Stimulated activated CD4-positive, alpha-beta T cell treated with anti-CD3 and anti-CD28 coated beads, Interleukin-12 subunit alpha, Interleukin-12 subunit beta, amount 100 ng/mL, for 48 hours (primary cell): ENCODE measurements at places on chromosomes 1 and 21.

GRCh38 chr1:231322880-231323530 is 14.6 kb downstream of the EXOC8 start:
- no peak for DNase-seq

- no peak for DNase-seq
These were observed 83.5 kb downstream of the MAN1C1 start for GRCh38 chr1:25700144-25700523.

- DNase-seq = no peak
These were observed 24.2 kb downstream of the MTARC1 start for GRCh38 chr1:220810963-220811362.

- DNase-seq = no peak
These were observed 23.3 kb downstream of the ALPL start for GRCh38 chr1:21532496-21532895.

GRCh38 chr21:14382486-14382834 is 486 bp downstream of the HSPA13 start:
- peak; percentile 24 for DNase-seq

- no peak for DNase-seq
These were observed 302.8 kb upstream of the ADAMTS5 start for GRCh38 chr21:27269644-27270043.

- no peak for DNase-seq
These were observed 400.0 kb upstream of the TMPRSS15 start for GRCh38 chr21:18803624-18804023.

- DNase-seq = no peak
These were observed 1.9 kb upstream of the AK5 start for GRCh38 chr1:77279929-77280328.

DNA sequence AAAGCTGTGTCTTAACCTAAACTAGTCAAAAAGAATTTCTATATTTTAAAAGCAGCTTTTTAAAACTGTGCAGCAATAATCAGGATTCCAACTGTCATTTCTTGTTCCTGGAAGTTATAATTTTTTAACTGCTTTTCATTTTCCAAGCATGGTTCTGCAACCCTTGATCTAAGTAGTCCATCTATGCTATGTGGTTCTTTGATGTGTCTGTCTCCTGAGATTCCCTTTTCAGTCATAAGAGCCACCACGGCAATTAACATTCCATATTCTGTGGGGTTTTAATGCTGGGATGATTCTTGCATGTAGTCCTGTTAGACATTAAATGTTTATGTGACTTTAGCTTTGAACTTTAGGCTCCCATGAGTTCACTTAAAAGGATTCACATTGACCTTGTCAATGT is 220.4 kb downstream of the TPR start:
- no peak for DNase-seq

DNA sequence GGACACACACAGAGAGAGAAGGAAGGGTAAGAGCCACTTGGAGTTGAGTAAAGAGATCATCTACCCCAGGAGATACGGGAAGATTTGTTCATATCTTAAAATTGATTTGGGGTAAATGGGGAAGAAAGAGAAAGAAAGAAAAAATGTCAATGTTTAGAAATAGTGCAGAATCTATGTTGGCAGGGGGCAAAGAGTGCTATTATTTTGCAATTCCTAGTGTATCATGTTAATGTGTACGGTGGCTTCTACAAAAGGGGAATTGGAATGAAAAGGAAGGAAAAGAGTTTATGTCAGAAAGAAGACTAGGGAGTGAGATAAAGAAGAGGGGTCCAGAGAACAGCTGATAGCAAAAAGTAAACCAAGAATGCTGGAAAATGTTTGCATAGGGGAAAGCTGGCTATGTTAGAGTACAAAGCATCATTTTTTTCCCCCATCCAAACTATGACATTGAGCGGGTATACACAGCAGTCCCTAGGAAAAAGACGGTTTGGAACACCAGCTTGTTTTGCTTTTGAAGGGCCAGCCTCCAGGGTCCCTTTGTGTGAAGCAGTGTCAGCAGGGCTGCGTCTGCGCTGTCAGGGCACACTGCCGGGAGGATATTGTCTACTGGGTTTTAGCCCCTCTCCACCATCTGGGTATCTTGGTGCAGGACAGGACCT is 10.8 kb downstream of the LRRC8D start:
- DNase-seq = no peak

DNA sequence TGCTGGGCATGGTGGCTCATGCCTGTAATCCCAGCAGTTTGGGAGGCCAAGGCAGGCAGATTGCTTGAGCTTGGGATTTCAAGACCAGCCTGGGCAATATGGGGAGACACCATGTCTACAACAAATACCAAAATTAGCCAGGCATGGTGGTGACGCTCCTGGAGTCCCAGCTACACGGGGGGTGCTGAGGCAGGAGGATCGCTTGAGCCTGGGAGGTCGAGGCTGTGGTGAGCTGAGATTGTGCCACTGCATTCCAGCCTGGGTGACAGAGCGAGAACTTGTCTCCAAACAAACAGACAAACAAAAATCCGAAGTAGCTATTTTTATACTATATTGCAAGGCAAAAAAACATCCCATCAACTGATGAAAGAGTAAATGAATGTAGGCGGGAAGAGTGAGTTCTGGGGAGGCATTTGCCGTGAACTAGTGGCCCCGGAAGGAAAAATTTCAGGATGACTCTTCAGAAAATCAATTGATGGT is 40.6 kb downstream of the NCMAP start:
- DNase-seq = no peak

- no peak for DNase-seq
These were observed 14.5 kb downstream of the TIAM1 start for GRCh38 chr21:31329456-31330143.

GRCh38 chr1:213600879-213601278 is 386.9 kb upstream of the PROX1 start:
- no peak for DNase-seq

GRCh38 chr1:59926381-59927123 is at the start of gene CYP2J2:
Gene CYP2J2, minus strand, starts transcription at chr1:59926773. Its CDS starts 27 bp downstream, at chr1:59926746.
- DNase-seq = peak; percentile 31
